ENCODE measurements at places on chromosomes 16 and 17. TPM values are rescaled to one million over a fixed set of nuclear protein-coding genes. Genes with fewer than 3 reads are reported as not detected.

CES1 gene
- total RNA-seq = 5.6 TPM

SPAG7 gene
- 39.8 TPM for total RNA-seq

APOH gene
- not detected for total RNA-seq

FAM83G gene
- 11.6 TPM for total RNA-seq

PRSS36 gene
- not detected for total RNA-seq

GRCh38 chr17:37848690-37849616 lies 75.3 kb upstream of the TBC1D3K start:
- DNase-seq = peak; percentile 94

DNA sequence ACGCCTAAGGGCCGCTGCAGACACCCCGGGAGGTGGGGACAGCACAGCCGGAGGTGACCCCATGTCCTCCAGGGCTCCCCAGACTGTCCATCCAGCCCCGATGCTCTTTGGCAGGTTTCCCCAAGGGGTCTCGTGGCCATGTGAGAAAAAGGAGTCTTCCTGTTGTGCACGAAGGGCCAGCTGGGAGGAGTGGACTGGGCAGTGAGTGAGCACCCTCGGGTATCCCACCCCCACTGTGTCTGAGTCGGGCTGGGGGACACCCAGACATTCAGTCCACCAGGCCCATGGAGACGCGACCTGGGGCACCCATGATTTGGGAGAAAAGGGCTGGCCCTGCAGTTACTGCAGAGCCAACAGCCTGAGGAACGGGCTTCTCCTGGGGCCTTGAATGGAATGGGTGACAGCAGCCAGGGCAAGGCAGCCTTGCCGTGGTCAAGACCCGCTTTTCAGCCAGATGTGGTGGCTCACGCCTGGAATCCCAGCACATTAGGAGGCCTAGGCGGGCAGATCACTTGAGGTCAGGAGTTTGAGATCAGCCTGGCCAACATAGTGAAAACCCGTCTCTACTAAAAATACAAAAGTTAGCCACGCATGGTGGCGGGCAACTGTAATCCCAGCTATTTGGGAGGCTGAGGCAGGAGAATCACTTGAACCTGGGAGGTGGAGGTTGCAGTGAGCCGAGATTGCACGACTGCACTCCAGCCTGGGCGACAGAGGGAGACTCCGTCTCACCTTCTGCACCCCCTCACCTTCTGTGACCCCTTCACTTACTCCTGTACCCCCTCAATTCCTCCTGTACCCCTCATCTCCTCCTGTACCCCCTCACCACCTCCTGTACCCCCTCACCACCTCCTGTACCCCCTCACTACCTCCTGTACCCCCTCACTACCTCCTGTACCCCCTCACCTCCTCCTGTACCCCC lies 24.1 kb upstream of the CAPN15 start:
- DNase-seq = peak; percentile 83

DNA sequence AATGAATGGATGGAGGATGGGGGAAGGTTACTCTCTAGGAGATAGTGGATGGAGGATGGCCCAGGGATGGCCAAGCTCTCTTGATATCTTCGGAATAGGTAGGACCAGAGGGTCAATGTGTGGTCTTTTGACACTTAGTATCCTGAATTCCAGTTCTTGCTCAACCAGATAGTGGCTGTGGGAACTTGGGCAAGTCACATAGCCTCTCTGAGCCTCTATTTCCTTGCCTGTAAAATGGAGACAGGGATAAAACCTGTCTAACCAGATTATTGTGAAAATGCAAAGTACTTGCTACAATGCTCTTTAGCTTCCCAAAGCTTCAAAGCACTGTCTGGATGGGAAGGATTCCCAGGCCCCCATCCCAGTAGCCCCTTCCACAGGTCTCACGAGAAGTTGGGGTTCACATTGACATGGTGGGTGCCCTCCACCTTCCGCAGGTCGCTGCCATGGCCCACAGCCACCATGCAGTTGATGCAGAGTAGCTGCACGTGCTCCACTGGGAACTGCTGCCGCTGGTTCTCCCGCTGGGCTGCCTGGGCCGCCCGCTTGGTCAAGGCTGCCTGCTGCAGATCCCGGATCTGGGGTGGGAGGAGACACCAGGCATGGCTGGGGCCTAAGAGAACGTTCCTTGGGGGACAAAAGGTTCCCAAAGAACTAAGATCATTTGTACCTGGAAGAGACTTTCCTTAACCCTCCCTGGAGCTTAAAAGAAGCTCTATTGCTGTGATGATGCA lies 5.1 kb upstream of the ZNF385C start:
- no peak for DNase-seq

DNA sequence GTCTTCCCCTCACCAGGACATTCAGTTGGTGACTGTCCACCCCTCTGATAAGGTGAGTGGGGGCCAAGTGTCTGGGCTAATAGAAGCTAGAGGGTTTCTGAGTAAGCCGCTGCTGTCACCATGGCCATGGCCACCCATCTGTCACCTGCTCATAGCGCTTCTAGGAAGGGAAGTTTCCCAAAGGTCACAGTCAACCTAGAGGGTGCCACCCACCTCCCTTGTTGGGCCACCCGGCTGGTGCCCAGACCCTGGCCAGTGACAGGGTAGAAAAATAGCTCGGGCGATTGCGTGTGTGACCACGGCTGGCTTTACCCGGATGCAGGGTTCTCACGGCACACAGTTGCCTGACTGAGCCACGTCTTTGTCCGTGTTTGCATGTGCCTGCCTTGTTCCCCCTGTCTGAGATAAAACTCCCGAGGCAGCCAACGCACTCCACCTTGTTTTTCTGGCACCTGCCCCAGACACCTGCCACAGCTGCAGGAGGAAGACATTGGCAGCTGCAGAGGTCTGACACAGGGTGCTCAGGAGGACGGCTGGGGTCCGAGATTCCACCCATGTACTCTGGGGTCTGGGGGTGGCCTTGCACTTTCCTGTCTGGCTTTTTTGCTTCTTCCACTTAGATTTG lies 809 bp downstream of the PIRT start:
- DNase-seq = no peak

GRCh38 chr17:74049967-74050458 lies 153.5 kb upstream of the RPL38 start:
- DNase-seq = no peak

DNA sequence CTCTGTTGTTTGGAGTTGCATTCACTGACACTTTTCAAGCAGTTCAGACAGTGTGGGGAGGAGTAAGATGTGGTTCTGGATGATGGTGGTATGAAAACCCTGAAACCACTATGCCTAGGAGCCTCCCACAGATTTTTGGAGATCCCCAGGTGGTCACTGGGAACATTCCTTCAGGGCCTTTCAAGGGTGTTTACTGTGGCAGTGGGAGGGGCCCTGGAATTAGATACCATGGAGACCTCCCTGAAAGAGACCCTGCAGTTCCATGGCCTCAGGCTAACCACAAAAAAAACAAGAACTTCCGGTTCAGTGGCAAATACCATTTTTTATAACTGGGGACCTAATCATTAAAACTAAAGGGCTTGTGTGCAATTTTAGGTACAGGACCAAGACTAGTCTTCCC lies 79.9 kb downstream of the TMEM100 start:
- no peak for DNase-seq

- DNase-seq = no peak
These were observed 191.4 kb upstream of the CDH5 start for GRCh38 chr16:66175058-66175457.

GRCh38 chr17:78329263-78330059 lies 30.4 kb downstream of the SOCS3 start:
- DNase-seq = peak; percentile 94

GRCh38 chr17:81039854-81040758 lies 5.2 kb downstream of the BAIAP2 start:
- peak; percentile 96 for DNase-seq

Measured in osteoblast (primary cell).